ENCODE measurements at places on chromosomes 3 and 15.
A peak's percentile ranks its signal among the peaks of the same experiment; 100 is the strongest.

GRCh38 chr3:112134335-112135124, 1.5 kb upstream of the GCSAM start:
- DNase-seq, result no peak

DNA sequence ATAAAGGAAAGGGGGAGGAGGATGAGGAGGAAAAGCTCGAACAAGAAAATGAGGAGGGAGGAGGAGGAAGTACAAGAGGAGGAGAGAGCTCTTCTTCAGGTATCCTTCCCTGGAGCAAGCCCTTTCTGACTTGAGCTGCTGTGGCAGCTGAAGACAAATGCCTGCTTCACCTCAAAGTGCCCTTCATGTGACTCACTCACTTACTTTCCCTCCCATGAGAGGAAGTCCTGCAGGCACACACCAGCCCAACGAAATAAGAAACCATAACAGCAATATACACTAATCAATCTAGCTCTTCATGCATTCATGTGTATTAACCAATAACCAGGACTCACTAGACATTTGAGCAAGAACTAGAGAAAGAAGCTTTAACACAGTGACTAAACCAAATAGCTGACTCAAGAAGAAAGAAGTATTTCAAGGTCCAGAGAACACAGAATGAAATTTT, 251.9 kb downstream of the IGSF11 start:
- DNase-seq, result no peak

DNA sequence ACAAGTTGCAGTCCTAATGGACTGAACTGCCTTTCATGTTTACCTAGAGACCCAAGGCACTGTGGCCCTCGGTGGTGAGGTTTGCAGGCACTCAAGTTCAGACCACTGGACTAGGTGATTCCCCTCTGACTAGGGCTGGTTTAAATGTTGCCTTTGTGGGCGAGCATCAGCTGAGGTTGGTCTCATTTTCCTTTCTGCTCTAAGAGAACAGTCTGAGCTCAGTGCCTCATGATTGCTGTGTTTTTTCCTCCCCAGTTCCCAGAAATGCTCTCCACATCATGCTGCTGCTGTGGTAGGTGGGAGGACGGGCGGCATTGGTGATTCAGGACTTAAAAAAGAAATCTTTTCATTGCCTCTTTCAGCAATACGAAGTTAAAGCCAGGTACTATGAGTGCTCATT, 237.2 kb downstream of the MBNL1 start:
- DNase-seq, result peak; percentile 52

- DNase-seq, result no peak
Observed at GRCh38 chr3:295166-295565, 98.6 kb downstream of the CHL1 start.

DNA sequence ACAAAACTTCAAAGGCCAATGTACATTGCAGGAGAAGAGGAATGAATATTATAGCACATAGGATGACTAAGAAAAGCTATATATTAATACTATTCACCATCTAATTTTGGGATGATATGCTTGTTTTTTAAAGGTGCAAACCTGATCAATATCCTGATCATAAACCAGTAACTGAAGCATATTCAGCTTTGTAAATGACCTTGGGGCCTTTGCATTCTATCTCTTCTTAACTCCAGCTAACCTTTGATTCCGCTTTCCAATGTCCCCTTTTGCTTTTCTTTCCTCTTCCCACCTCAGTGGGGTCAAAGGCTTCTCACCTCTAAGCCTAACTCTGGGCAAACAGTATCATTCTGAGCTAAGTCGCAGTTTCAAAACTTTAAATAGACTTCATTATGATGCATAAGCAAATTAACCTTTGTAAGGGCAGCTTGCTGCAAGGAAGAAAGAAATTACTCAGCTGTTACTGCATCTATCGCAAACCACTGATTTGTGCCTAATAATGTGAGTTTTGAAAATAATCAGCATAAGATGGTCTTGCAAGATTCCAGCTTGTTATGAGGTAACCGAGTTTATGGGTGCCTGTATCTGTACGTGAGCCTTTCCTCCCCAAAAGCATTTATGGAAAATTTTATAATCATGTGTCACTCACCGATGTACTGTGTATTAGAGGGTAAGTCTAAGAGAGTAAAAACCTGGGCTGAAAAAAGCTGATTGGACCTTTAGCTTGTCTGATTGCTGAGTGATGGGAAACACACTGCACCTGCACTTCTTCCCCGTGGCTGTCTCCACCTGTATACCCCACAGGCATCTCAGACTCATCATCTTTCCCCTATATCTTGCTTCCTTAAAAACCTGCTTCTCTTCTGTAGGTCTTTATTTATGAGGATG, 116.8 kb downstream of the TPRG1 start:
- DNase-seq, result no peak

Measured in activated naive CD8-positive, alpha-beta T cell treated with anti-CD3 and anti-CD28 coated beads for 36 hours (primary cell).